ENCODE measurements at places on chromosomes 7 and 10.
A peak's percentile ranks its signal among the peaks of the same experiment; 100 is the strongest.

- no peak for DNase-seq
Observed at GRCh38 chr10:110081911-110082310, 74.1 kb downstream of the ADD3 start.

DNA sequence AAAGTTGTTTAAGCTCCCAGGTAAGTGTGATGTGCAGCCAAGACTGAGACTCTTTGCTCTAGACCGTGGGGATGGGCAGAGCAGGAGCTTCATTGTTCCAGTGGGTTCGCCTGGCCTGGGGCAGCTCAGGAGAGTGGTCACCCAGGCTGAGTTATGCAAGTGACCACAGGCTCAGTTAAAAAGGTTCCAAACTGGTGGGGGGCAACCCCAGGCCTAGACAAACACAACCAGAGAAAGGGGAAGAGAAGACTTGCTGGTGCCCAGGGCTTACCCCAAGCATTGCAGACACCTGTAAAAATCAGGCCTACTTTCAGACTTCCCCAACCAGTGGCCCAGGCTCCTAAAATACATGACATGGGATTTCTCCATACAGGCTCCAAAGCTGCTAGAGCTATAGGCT lies 21.6 kb downstream of the CREB3L2 start:
- DNase-seq = no peak

GRCh38 chr10:132847856-132848255 lies 61.9 kb upstream of the NKX6-2 start:
- no peak for DNase-seq

DNA sequence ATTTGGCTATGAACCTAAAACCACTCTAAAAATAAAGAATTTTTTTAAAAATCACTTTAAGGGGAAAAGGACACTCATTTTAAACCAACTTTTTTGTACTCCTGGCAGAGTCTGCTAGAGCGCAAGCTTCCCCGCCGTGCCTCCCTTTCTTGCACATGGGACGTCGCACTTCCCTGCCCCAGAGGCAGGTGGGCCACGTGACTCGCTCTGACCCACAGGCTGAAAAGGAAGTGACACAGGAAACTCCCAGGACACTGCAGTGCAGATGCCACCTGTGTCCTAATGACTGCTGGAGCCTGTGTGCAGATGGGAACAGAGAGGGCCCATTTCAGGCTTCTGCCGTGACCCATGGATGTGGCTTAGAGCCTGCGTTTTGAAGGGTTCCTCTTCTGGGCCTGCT lies 142.1 kb upstream of the LANCL2 start:
- no peak for DNase-seq

- no peak for DNase-seq
Observed at GRCh38 chr10:77609781-77610272, 27.8 kb downstream of the KCNMA1 start.

DNA sequence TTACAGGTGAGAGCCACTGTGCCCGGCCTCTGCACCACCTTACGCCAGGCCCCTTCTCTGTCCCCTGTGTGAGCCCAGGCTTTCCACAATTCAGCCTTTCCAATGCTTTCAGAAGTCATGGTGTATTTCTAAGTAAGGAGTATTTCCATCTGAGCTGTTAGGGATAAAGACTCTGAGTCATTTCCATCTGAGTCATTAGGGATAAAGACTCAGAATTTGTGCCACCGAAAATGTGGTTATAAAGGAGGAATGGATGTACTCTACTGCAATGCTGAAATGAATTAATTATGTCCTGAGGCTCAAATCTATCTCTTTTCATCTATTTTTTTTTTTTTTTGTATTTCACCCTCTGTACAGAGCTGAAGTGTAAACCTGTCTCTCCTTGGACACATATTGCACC lies 84.0 kb downstream of the GATA3 start:
- no peak for DNase-seq

DNA sequence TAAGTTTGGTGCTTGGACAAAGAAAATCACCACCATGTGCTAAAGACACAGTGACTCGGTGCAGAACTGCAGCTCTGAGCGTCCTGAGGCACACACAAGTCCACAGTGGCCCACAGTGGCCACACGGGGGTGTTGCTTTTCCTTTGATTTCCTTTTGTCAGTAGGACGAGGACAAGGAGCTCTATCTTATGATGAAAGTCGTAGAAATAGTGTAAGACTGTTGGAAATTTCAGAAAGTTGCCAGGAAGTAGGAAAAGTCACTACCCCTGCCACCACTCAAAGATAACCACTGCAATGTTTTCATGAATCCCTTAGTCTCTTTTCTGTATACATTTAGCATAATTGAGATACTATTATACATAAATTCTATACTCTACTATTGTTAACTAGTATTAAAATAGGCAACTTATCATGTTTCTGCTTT lies 146.0 kb downstream of the TNS3 start:
- peak; percentile 33 for DNase-seq

GRCh38 chr7:41148521-41148951 lies 554.4 kb downstream of the INHBA start:
- no peak for DNase-seq

Measured in neuronal stem cell (in vitro differentiated cells).